ENCODE measurements at places on chromosomes 12 and 14.

GRCh38 chr14:31292937-31293616, 85.5 kb upstream of the HECTD1 start:
- no peak for DNase-seq

DNA sequence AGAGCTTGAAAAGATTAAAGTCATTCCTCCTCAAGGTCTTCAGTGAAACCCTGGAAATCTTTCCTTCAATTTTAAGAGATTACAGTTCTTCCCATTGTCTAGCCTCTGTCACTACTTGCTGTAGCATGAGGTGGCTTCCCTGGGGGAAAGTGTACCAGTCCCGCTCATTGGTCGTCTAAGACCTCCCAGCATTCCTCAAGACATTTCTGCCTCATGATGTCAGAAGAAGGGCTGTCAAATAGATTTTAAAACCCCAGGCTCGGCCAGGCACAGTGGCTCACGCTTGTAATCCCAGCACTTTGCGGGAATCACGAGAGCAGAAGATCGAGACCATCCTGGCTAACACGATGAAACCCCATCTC, 46.7 kb downstream of the SMUG1 start:
- no peak for DNase-seq

GRCh38 chr12:105622846-105623736, 292.6 kb downstream of the C12orf75 start:
- DNase-seq, result no peak

DNA sequence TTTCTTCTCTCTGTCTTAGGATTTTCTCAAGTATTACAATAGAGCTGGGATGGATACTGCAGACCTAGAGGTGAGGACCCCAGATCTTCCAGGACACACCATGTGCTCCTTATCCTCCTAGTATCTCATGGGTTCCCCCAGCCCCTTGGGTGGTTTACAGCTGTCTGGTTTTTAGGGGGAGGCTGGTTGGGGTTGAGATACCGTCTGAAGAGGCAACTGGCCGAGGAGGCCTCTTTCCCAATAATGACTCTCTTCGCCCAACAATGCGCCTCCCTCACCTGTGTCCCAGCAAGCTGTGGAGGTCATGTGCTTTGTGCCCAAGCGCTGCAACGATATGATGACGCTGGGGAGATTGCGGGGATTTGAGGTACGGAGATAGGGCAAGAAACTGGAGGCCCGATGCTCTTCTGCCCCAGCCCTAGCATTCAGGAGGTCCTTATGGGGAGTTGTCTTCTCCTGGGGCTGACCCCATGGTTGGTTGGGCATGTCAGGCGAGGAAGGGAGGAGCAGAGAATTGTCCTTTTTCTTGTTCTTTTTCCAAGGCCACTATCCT, 3.8 kb downstream of the ARHGEF25 start:
- DNase-seq, result no peak

DNA sequence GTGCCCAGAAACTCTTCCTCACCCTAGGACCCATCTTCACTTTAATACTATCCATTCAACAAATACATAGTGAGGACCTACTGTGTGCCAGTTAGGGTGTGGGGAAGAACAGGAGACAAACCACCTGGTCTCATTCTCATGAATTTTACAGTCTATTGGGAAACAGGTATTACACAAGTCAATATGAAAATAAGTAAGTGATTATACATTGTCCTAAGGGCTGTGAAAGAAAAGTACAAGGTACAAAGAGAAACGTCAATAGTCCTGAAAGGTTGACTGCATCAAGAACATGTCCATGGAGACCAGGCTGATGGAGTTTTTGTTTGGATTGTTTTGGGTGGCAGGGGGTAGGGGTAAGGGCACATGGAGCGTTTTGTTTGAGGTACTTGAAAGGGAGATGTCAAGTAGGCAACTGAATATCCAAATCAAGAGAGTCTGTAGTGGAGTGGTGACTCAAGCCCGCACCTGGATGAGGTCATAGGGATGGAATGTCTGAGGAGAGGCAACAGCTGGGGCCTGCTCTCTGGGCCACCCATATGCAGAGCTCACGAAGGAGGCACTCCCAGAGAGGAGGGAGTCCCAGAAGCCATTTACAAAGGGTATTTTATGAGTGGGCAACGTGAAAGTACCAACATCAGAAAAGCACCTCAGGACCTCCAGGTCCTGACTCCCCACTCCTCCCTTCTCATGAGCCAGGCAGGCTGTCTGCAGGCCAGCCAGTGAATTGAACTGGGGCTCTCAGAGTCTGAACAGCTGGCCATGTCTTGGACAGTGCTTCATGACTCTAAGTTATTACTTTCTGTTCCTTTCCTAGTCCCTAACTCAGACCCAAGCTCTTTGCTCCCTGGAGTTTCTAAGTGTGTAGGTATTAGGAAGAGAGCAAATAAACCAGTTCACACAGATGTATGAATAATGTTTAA, 272.0 kb downstream of the ZFP36L1 start:
- no peak for DNase-seq

DNA sequence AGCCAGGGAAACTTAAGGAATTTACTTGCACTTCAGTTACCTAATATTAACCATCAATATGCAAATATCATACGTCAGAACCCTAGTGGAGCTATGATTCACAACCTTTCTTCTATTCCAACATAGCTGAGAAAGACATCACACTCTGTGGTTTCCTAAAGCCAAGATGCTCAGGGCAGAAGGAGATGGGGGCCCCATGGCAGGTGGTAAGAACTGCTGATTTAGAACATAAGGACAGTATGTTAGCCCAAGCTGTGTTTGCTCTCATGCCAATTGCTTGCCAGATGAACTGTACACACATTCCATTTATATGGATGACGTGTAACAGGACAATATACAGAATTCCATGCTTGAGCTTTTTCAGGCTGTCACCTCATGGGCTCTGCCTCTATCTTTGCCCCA, 34.6 kb downstream of the HECTD4 start:
- DNase-seq, result no peak
